ENCODE measurements at places on chromosomes 16 and 17.

GRCh38 chr16:31229501-31229900, 12.6 kb upstream of the PYDC1 start:
- no peaks in the 10 kb centered on the region for H3K36me3 ChIP-seq
- H3K4me3 ChIP-seq = no peak overlapping the region
- H3K27ac ChIP-seq = no peak overlapping the region
- H3K27me3 ChIP-seq = no peaks in the 10 kb centered on the region
- no peak for DNase-seq

- peaks cover 17% of the 10 kb centered on the region for H3K4me1 ChIP-seq
- peak overlapping the region; percentile 85 for H3K27ac ChIP-seq
- H3K27me3 ChIP-seq = no peaks in the 10 kb centered on the region
- H3K36me3 ChIP-seq = no peaks in the 10 kb centered on the region
- peak overlapping the region; percentile 27 for H3K4me3 ChIP-seq
Observed at GRCh38 chr17:43025290-43025657, 243 bp downstream of the RND2 start.

GRCh38 chr16:67930678-67931211, 917 bp downstream of the CTRL start:
- no peak for DNase-seq
- H3K27me3 ChIP-seq = no peaks in the 10 kb centered on the region
- H3K27ac ChIP-seq = no peak overlapping the region
- H3K36me3 ChIP-seq = peaks cover 8% of the 10 kb centered on the region

- peaks cover 10% of the 10 kb centered on the region for H3K4me1 ChIP-seq
- no peaks in the 10 kb centered on the region for H3K36me3 ChIP-seq
- no peaks in the 10 kb centered on the region for H3K27me3 ChIP-seq
- DNase-seq = no peak
- H3K27ac ChIP-seq = no peak overlapping the region
Observed at GRCh38 chr17:72714357-72714966, 378.0 kb downstream of the SLC39A11 start.

DNA sequence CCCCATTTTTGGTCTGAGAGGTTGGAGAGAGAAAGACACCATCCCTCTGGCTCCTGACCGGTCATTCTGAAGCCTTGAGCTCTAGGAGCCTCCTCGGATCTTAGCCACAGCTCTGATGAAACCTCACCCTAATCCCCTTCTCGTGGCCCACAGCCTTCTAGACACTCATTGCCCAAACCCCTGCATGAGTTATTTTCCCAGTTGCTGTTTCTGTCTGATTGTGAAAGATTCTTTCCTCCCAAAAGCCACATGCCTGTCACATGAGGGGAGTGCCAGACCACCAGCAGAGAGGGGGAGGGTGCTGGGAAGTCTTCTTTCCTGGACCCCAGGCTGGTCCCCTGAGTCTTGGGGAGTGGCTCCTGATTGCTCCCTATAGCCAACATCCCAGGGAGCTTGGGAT, 17.6 kb upstream of the ABR start:
- no peak for DNase-seq
- H3K27ac ChIP-seq = no peak overlapping the region
- peaks cover 16% of the 10 kb centered on the region for H3K4me1 ChIP-seq
- H3K4me3 ChIP-seq = no peak overlapping the region
- H3K36me3 ChIP-seq = no peaks in the 10 kb centered on the region

DNA sequence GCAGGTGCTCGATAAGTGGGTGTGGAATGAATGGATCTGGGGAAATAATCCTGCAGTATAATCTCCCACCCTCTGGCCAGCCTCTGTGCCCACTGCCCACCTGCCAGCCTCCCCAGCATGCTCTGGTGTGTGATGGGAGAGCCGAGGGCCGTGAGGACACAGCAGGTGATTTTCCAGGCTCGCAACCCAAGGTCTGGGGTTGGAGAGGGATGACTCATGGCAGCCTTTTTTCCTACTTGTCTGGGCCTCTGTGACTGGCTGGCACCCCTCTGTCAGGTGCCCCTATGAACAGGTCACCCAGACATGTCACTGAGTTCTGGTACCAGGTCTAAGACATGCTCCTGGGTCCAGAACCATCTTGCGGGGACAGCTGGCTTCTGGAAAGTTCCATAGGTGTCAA, 385.7 kb upstream of the TNRC6C start:
- no peaks in the 10 kb centered on the region for H3K4me1 ChIP-seq
- no peaks in the 10 kb centered on the region for H3K36me3 ChIP-seq
- no peak for DNase-seq
- no peak overlapping the region for H3K27ac ChIP-seq
- H3K27me3 ChIP-seq = no peaks in the 10 kb centered on the region

DNA sequence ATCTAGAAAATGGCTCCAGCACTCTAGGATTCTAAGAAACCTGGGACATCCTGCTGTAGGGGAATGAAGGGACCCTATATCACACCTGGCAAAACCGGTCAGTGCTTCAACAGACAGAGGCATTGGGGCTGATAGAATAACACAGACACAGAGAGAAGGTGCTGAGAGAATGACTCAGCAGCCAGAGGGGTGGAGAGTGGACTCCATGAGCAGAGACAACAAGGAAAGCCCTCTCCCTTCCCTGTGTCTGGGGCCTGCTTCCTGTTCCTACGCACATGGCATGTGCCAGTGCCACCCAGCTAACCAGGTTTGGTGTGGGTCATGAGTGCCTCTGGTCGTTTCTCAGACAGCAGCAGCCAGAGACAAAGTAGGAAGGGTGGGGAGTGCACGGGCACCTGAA, 140.3 kb downstream of the CCT6B start:
- H3K36me3 ChIP-seq = no peaks in the 10 kb centered on the region
- H3K27me3 ChIP-seq = peaks cover 1% of the 10 kb centered on the region
- no peak overlapping the region for H3K27ac ChIP-seq

DNA sequence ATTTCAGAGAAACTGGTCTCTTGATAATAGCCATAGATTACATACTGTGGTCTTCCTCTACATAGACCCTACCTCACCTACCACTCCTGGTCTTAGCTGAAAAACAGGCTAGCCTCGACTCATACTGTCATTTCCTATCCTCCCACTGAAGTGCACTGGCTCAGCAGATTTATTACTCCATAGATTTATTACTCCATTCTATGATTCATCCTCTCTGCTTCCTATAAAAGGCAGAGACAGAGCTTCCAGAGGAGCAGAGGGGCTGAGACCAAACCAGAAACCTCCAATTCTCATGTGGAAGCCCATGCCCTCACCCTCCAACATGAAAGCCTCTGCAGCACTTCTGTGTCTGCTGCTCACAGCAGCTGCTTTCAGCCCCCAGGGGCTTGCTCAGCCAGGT, at the start of gene CCL7:
Gene CCL7 (plus strand): TSS at position 253 of the 400 bp plus-strand sequence. CDS start 70 bp downstream, at position 323.
- no peaks in the 10 kb centered on the region for H3K36me3 ChIP-seq
- H3K4me1 ChIP-seq = no peaks in the 10 kb centered on the region
- DNase-seq = no peak
- no peak within 1 kb of the TSS for H3K4me3 ChIP-seq

GRCh38 chr17:43790311-43790940, 10.2 kb downstream of the CFAP97D1 start:
- no peak overlapping the region for H3K4me3 ChIP-seq
- no peak overlapping the region for H3K27ac ChIP-seq
- H3K27me3 ChIP-seq = no peaks in the 10 kb centered on the region
- DNase-seq = no peak
- H3K4me1 ChIP-seq = peaks cover 5% of the 10 kb centered on the region

DNA sequence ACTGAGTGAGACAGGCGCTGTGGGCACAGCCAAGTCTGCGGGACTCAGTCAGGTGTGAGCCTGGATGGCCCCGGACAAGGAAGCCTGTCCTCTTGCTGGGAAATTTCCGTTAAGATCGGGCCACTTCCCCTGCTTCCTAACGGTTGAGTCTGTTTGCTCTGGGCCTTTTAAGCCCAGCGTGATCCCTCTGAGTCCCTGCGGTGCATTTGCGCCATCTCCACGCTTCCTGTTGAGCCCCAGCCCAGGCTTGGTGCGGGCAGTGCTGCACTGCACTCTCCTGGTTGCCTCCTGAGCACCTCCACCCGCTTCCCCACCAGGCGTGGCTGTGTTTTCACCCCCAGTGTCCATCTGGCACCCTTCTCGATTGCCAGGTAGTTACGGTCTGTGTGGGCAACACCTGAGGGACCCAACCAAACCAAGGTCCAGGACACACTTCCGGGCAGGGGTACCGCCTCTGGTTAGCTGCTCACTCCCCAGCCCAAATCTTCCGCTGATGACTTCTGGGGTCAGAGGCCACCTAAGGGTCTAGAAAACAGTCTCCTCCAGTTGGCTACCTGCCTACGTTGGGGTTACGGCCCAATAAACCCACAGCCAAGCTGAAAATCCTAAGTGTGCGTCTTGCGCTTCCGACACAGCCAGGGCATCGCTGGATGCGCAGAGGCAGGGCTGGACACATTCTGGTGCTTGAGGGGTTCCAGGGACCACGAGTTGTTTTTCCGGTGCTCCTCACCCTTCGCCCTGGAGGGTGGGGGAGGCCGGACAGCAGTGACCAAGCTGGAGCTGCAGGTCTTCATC, 1.4 kb upstream of the SLC25A10 start:
- H3K4me3 ChIP-seq = peak overlapping the region; percentile 65
- H3K27me3 ChIP-seq = no peaks in the 10 kb centered on the region
- peaks cover 3% of the 10 kb centered on the region for H3K36me3 ChIP-seq
- peaks cover 31% of the 10 kb centered on the region for H3K4me1 ChIP-seq
- peak overlapping the region; percentile 89 for H3K27ac ChIP-seq
- no peak for DNase-seq

- DNase-seq = no peak
- H3K27ac ChIP-seq = no peak overlapping the region
- H3K4me1 ChIP-seq = no peaks in the 10 kb centered on the region
- no peaks in the 10 kb centered on the region for H3K27me3 ChIP-seq
Observed at GRCh38 chr16:51839727-51840462, 688.8 kb upstream of the SALL1 start.

DNA sequence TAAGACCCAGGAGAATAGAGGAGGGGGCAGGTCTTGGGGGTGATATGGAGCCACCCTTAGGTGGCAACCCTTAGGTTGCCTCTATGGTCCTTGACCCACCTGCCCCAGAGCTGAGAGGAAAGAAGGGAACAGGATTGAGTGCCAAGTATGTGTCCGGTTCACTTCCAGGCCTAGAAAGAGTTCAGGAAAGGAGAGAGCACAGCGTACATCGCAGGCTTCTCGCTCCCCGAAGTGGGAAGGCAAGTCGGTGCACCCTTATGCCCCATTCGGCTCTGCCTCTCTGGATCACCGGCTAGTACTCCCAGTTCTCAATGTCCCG, 631 bp downstream of the SP6 start:
- peak overlapping the region; percentile 56 for H3K4me3 ChIP-seq
- no peak for DNase-seq
- no peaks in the 10 kb centered on the region for H3K27me3 ChIP-seq
- peak overlapping the region; percentile 77 for H3K27ac ChIP-seq

- H3K27me3 ChIP-seq = no peaks in the 10 kb centered on the region
- peaks cover 4% of the 10 kb centered on the region for H3K4me1 ChIP-seq
- no peaks in the 10 kb centered on the region for H3K36me3 ChIP-seq
- H3K27ac ChIP-seq = peak overlapping the region; percentile 83
- DNase-seq = peak; percentile 92
Observed at GRCh38 chr17:21275579-21276263, 8.8 kb upstream of the MAP2K3 start.

DNA sequence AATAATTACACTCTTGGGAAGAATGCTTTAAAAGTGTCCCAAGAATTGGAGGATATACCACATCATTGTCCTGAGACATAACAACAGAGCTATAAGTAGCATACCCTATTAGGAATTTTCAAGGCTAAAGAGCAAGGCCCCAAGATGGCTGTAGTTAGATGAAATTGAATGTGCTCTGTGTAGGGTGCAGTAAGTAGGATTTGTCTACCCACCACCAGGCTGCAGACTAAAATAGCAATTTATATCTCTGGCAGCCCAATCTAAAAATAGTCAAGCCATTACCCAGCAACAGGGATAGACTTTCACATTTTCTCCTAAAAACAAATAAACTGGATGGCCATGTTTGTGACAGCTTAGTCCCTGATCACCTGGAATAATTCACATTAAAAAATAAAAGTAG, 5.6 kb downstream of the MMD start:
- no peak overlapping the region for H3K27ac ChIP-seq
- H3K4me3 ChIP-seq = no peak overlapping the region
- H3K27me3 ChIP-seq = no peaks in the 10 kb centered on the region

DNA sequence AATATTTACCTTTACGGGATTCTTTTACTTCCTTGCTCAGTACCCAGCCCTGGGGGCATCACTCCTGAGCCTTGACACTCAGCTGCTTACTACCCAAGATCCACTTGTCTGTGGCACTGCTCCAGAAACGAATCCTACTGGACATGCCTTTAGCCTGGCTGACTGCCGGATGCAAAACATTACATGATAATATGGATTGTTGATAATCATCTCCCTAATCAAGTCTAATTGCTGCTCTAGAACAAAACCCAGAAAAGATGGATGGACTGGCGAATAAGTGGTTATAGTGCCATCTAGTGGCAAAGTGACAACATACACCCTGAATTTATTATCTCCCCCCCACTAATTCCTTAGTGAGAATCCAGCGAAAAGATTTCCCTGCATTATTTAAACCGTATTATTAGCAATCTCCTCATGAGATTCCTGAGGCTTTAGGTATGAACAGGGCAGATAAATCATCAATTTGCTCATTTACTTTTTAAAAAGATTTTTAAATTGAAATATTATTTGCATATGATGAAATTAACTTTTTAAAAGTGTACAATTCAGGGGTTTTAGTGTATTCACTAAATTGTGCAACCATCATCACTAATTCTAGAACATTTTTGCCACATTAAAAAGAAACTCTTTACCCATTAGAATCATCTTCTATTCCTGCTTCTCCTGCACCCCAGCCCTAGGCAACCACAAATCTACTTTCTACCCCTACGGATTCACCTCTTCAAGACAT, 61.6 kb downstream of the RGS9 start:
- H3K27me3 ChIP-seq = no peaks in the 10 kb centered on the region
- no peaks in the 10 kb centered on the region for H3K36me3 ChIP-seq
- H3K4me1 ChIP-seq = no peaks in the 10 kb centered on the region
- DNase-seq = peak; percentile 45
- H3K4me3 ChIP-seq = no peak overlapping the region

GRCh38 chr16:1982013-1982433, 754 bp upstream of the NOXO1 start:
- H3K27ac ChIP-seq = no peak overlapping the region
- H3K4me3 ChIP-seq = no peak overlapping the region
- no peaks in the 10 kb centered on the region for H3K27me3 ChIP-seq
- peaks cover 15% of the 10 kb centered on the region for H3K4me1 ChIP-seq
- no peak for DNase-seq

GRCh38 chr16:13307851-13308250, 406.5 kb downstream of the SHISA9 start:
- no peaks in the 10 kb centered on the region for H3K36me3 ChIP-seq
- H3K27ac ChIP-seq = no peak overlapping the region
- DNase-seq = no peak
- no peaks in the 10 kb centered on the region for H3K4me1 ChIP-seq
- H3K27me3 ChIP-seq = no peaks in the 10 kb centered on the region

DNA sequence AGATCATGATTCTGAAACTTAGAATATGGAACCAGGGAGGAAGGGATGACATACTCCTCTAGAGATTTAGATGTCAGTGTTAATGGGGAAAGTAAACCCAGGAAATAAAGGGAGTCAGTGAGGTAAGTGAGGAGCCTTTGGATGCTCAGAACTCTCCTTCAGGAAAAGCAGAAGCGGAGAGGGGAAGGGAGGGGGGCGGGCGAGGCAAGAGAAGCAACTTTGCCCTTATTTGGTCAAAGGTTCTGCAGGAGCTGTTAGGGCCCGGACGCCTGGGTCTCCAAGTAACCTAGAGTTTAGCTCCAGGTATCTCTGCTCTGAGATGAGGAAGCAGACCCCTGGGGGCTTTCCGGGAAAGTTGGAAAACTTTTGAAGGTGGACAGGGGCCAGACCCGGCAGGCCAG, 1.3 kb downstream of the PFN1 start:
- H3K27me3 ChIP-seq = no peaks in the 10 kb centered on the region
- H3K27ac ChIP-seq = peak overlapping the region; percentile 87
- DNase-seq = no peak
- no peaks in the 10 kb centered on the region for H3K36me3 ChIP-seq

- H3K27me3 ChIP-seq = no peaks in the 10 kb centered on the region
- H3K4me3 ChIP-seq = no peak overlapping the region
- no peak overlapping the region for H3K27ac ChIP-seq
- H3K36me3 ChIP-seq = no peaks in the 10 kb centered on the region
- H3K4me1 ChIP-seq = no peaks in the 10 kb centered on the region
Observed at GRCh38 chr16:24117680-24118079, 138.5 kb upstream of the CACNG3 start.
